Karpas-422 (cell line): ENCODE measurements at places on chromosomes 2 and 18.

DNA sequence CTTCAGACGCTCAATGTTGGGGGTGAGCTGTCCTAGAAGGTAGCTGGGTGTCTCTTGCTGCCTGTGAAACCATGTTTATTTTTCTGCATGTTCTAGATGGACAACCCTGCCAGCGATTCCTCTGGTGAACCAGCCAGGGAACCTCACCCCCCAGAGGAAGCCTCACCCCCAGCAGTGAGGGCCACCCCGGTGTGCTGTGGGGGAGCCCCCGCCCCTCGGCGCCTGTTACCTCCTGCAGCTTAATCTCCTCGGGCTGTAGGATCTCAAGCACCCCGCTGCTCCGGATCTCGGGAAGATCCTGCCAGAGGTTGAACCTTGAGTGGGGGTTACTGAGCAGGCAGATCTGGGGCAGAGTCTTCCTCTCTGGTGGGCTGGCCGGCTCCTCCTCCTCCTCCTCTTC is 50.0 kb downstream of the SNORC start:
- no peak for DNase-seq

- no peak for DNase-seq
Observed at GRCh38 chr18:59752666-59753065, 55.4 kb upstream of the CCBE1 start.

GRCh38 chr2:149470046-149470445 is 117.5 kb downstream of the MMADHC start:
- no peak for DNase-seq

DNA sequence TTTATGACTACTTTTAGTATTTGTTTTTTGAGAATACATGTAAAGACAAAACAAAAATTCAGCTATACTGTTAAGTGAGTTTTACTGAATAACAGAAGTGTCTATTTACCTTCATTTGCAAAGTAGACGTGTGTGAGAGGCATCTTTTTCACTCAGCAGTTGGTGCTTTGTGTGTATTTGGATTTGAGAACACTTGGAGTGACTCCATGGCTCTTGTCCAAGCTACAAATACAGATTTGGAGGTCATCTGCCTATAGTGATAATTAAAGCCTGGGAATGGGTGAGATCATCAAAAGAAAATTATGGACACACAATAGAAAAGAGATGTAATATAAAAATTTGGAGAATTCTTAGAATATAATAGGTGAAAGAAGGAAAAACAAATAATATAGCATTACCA is 6.2 kb downstream of the NAB1 start:
- no peak for DNase-seq

- DNase-seq: no peak
Observed at GRCh38 chr18:46755315-46756024, 1.4 kb downstream of the ST8SIA5 start.

DNA sequence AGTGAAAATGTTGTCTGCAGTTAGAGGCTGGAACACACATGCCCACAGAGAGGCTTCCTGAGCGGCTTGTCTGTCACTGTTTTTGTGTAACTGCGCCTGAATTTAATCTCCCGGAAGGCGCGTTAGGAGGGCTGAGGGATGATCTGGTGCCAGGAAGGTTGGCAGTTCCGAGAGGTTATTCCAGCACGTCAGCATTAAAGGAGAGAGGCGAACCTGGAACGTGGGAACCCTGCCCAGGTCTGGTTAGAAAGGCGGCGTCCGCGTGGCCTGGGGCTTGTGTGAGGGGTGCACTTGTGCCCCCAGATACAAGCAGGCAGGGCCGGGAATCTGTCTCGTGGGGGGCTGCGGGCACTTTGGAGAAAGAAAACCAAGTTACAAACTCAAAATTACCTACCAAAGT is 75.3 kb downstream of the NFATC1 start:
- no peak for DNase-seq

DNA sequence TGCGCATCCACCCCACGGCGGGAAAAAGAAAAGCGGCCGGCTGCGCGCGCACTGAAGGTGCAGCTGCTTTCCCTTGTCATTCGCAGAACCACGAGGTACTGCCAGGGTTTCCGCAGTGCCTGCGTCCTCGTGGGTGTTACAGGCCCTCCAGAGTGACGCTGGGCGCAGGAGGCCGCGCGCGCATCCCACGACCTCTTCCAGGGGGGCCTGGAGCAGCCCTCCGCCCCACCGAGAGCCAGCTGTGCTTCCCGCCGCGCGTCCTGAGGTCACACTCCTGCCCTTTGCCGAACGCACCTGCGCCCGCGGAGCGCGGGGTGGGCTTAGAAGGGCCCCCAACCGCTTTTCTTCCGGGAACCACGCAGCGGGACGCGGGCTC is 378 bp upstream of the IAH1 start:
- DNase-seq: peak; percentile 78

GRCh38 chr2:215573496-215573895 is 137.6 kb upstream of the FN1 start:
- no peak for DNase-seq

GRCh38 chr18:74774486-74774885 is 176.8 kb downstream of the ZNF407 start:
- DNase-seq: no peak

GRCh38 chr2:54885891-54886290 is 162.4 kb downstream of the EML6 start:
- no peak for DNase-seq

GRCh38 chr18:45398448-45398847 is 216.8 kb upstream of the SLC14A2 start:
- no peak for DNase-seq

DNA sequence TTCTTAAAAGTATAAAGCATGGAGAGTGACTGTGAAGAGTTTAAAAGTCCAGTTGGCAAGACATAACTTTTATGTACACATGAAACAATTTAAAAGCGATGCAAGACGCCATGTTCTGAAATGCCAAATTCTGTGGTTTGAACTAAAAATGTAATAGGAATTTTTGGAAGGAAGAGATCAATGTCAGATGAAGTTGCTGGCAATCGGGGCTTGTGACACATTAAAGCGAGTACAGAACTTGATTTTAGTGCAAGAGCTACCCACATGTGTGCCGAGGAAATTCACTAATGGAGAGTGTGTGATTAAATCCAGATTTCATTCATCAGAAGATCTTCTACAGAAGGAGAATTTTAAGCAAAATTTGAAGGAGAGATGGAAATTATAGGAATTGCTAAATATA is 220.2 kb upstream of the CCDC68 start:
- DNase-seq: no peak

- DNase-seq: no peak
Observed at GRCh38 chr2:240685771-240686371, 3.2 kb upstream of the AQP12B start.

DNA sequence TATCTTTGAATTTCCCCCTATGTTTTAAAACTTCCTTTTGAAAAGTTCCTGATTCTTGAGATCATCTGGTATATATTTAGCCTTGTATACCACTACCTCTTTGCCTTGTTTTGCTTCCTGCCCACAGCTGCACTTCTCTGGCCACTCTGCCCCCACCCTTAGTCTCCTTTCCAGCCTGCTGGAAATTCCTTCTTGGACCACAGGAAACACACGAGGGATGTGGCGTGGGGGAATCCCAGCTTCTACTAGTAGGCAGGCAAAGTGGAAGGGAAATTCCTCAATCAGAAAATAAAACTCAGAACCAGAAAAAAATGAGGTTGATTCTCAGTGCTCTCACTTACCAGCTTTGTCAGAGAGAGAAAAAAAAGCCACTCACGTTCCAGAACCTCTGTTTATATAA is 13.4 kb downstream of the IL18RAP start:
- no peak for DNase-seq

DNA sequence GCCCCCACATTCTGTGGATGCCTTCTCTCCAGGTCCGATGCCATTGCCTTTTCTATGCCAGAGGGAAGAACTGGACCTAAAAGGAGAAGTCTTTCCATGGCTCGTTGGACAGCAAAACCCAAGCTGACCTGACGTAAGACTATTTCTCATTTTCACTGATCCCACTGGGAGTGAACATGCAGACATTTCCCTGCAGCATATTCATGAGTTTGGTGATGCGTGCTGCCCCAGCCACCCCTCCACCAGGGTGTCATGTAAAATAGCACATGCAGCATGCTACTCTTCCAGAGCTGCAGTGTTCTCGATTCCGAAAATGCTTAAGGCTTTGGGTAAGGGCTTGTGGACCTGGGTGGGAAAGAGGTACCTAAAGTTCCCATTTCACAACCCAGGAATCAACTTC is 221.2 kb downstream of the UXS1 start:
- no peak for DNase-seq

GRCh38 chr18:12518326-12518725 is 110.6 kb downstream of the PRELID3A start:
- no peak for DNase-seq

GRCh38 chr2:46548103-46548486 is 68.7 kb downstream of the TMEM247 start:
- no peak for DNase-seq

DNA sequence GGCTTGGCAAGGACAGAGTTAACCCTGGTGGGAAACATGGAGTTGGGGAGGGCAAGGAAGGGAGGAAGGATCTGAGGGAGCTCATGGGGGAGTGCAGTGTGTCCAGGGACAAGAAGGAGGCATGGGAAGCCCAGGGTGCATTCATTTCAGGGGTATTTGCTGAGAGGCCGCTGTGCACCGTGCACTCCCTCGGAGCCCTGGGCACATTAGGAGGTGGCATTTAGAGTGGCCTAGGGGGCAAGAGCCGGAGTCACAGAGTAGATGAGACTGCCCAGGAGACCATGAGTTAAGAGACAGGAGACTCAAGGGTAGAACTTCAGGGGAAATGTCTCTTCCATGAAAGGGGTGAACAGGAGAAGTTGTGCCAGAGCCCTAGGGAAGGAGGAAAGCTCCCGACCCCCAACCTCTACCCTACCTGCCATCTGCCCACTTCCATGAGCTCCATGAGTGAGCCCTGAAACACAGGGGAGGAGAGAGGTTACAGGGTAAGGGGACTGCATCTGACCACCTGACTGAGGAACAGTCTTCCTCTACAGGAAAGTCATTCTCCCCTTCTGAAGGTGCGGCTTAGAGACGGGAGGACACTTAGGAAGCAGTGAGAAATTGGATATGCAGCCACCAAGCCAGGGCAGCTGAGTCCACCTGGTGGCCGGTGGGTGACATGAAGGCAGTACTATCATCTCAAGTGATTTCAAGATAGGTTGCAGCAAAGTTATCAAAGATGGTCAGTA is 58.5 kb upstream of the COPS8 start:
- peak; percentile 76 for DNase-seq

DNA sequence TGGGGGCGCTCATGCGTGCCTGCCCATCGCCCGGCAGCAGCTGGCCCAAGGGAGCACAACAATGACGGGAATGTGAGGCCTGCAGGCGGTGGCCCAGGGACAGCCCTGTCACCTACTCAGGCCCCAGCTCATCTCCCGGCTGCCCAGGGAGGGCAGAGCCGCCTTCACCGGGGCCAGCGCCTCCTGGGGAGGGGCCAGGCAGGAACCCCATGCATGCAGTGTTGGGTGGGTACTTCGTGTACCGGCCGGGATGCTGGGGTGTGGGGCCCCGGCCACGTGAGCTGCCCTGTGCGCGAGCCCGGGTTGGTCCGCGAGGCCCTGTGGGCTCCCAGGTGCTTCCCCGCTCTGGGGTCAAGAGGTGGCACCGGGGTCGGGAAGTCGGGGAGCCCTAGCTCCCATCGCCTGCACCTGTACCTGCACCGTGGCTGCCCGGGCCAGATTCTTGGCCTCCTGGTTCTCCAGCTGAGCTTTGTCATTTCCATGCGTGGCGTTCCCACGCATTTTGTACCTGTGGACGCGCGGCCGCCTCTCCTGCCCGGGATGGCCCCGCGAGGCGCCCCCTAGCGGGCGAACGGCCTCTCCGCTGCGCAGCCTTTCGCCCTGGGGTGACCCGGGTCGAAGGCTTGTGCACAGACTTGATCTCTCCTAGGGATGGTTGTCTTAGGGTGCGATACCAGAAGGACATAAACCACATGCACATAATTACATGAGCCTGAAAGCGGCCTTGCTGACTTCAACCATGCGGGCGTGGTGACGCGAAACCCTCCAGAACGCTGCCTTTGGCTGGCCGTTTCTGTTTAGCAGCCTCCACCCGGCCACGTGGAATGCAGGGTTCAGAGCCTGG is 950 bp downstream of the KLHL30 start:
- peak; percentile 84 for DNase-seq

- DNase-seq: no peak
Observed at GRCh38 chr2:40213071-40213470, 238.8 kb downstream of the SLC8A1 start.
